Adipocyte (in vitro differentiated cells): ENCODE measurements at places on chromosomes 6 and 20.

GRCh38 chr6:165441181-165441580 is 131.8 kb upstream of the C6orf118 start:
- DNase-seq = no peak

- no peak for DNase-seq
Observed at GRCh38 chr6:41216616-41217015, 11.5 kb upstream of the TREML4 start.

GRCh38 chr6:116450185-116450710 is 10.9 kb upstream of the CALHM6 start:
- no peak for DNase-seq

DNA sequence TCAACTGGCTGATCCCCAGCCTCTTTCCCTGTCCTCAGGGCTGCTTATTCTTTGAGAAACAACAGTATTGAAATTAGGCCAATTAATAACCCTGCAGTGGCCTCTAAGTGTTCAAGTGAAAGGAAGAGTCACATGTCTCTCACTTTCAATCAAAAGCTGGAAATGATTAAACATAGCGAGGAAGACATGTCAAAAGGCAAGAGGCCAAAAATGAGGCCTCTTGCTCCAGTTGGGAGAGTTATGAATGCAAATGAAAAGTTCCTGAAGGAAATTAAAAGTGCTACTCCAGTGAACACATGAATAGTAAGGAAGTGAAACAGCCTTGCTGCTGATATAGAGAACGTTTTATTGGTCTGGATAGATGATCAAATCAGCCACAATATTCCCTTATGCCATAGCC is 131.5 kb downstream of the MACROD2 start:
- DNase-seq = no peak

DNA sequence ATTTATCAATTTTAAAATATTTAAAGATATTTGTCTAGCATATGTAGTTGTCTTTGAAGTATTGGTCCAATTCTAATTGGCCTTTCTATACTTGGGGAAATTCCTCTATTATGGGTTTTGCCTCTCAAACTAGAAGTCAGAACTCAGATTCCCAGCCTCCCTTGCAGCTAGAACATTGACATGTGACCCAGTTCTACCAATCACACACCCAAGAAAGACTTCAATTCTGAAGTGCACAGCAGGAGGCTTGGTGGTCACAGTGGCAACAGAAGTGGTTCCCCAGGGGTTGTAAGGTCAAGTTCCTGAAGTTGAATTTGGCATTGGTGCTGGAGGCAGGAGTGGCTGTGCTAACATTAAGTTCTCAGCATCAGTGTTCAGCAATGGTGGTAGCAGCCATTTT is 14.8 kb upstream of the FKBP5 start:
- DNase-seq = no peak

DNA sequence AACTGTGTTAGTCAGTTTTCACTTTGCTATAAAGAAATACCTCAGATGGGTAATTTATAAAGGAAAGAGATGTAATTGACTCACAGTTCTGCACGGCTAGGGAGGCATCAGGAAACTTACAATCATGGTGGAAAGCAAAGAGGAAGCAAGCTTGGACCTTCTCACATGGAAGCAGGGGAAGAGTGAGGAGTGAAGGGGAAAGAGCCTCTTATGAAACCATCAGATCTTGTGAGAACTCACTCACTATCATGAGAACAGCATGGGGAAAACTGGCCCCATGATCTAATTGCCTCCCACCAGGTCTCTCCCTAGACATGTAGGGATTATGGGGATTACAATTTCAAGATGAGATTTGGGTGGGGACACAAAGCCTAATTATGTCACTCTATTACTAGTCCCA is 41.3 kb upstream of the PLAGL1 start:
- no peak for DNase-seq

DNA sequence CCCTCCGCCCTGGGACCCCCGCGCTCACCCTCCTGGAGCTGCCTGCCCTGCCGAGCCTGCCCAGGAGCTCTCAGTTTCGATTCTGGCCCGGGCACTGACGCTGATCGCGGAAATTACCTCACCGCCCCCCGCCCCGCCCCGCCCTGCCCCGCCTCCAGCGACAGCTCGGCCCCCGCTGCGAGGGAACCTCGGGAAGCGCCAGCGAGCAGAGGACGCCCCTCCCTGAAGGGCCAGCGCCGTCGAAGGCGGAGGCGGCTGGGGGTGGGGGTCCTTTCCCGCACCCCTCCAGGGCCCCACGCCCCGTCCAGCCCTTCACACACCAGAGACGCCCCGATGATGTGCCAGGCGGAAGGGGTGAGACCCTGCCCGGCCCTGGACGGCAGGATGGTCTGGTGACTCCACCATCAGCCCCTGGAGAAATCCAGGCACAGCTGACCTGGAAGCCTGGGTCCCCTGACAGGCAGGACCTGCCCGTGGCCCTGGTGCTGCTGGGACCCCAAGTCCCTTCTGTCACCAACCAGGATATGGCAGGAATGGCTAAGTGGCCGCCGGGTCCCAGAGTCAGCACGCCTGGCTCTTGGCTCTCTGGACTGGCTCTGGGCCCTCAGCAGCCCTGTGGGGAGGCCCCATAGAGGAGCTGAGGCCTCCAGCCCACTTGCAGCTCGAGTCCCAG is at the start of gene HELZ2:
HELZ2 (minus strand) TSS at position 84 of the 673 bp plus-strand sequence. CDS start 1,854 bp downstream, outside the sequence.
- peak; percentile 91 for DNase-seq

- no peak for DNase-seq
Observed at GRCh38 chr20:52411611-52412010, 220.0 kb upstream of the ZFP64 start.

GRCh38 chr6:87939776-87940175 is 107.9 kb upstream of the SPACA1 start:
- DNase-seq = no peak

GRCh38 chr20:4873396-4873795 is 127.9 kb downstream of the SLC23A2 start:
- no peak for DNase-seq

- DNase-seq = peak; percentile 90
Observed at GRCh38 chr6:56890683-56891429, 64.1 kb upstream of the BEND6 start.

DNA sequence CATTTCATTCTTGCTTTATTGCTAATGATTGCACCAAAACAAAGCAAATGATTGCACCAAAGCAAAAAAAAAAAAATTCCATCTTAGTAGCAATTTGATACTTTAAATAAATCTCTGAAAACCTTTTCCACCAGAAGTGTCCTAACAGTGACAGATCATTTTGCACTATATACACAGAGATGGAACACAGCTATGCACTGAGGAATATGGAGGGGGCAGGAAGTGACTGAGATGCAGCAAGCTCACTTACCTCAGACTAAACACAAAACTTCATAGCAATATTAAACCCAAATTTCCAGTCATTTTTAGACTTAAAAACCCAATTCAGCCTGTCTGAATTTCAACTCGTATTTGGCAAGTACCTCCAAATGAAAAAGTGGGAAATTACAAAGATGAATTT is 41.2 kb downstream of the HIVEP2 start:
- peak; percentile 48 for DNase-seq

GRCh38 chr6:150568560-150568959 is 31.1 kb upstream of the PLEKHG1 start:
- DNase-seq = no peak

DNA sequence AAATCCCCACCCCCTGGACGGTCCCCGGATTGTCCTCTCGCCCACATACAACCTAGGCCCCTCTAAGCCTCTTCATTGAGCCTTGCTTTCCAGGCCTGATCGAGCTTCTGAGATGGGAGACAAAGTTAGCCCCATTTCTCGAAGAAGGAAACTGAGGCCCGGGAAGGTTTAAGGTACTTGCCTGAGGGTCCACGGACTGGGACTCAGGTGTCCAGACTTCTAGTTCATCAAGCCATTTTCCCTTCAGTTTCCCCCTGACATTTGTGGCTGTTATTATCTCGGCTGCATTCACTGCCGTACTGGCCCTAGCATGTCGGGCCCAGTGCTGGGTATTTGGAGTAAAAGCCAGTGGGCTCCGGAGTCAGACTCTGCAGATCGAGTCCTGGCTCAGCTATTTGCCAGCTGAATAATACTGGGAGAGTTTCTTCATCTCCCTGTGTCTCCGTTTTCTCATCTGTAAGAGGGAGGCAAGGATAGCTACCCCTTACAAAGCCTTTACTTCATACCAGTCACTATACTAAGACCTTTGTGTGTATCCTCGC is 633 bp downstream of the RPRD1B start:
- DNase-seq = peak; percentile 19

DNA sequence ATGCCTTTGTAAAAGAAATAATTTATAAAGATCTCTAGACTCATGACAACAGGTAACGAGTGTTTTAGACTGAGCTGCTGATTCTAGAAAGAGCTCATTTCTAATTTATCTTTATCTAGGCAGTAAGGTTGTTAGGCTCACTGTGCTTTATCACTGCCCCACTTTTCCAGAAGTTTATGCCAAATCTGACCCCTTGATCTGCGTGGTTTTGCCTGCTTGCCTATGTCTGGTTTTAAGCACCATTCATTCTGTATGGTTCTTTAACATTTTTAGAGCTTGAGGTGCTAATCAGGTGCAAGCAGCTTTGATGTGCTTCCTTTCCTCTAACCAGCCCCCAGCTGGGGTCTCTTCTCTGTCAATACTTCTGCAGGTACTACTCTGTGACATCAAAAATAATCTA is 49.7 kb upstream of the GCLC start:
- DNase-seq = no peak

DNA sequence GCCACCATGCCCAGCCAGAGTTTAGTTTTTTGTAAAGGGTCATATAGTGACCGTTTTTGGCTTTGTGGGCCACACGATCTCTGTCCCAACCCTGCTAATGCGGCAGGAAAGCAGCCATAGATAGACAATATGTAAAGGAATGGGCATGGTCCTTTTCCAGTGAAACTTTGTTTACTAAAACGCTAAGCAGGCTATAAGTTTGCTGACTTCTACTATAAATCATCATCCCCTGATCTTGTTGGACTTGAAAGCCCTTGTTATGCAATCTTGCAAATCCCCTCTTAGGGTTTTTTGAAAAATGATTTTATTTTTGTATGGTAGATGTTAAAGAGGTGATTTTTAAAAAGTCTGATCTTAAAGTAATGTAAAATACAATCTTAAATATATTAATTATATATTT is 63.6 kb downstream of the CBFA2T2 start:
- DNase-seq = no peak

GRCh38 chr20:2751347-2751877 is 49.0 kb downstream of the CPXM1 start:
- peak; percentile 47 for DNase-seq

- no peak for DNase-seq
Observed at GRCh38 chr6:104606361-104606760, 253.4 kb downstream of the HACE1 start.

GRCh38 chr6:5996714-5997419 is 9.9 kb downstream of the NRN1 start:
- peak; percentile 45 for DNase-seq

DNA sequence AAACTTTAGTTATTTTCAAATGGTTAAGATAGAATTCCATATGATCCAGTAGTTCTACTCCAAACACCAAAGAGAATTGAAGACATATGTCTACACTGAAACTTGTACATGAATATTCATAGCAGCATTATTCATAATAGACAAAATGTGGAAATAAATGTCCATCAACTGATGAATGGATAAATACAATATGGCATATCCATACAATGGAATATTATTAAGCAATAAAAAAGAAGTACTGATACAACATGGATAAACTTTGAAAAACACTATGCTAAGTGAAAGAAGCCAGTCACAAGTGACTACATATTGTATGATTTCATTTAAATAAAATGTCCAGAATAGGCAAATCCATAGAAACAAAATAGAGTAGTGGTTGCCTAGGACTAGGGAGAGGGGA is 33.6 kb upstream of the TRAF3IP2 start:
- DNase-seq = no peak

DNA sequence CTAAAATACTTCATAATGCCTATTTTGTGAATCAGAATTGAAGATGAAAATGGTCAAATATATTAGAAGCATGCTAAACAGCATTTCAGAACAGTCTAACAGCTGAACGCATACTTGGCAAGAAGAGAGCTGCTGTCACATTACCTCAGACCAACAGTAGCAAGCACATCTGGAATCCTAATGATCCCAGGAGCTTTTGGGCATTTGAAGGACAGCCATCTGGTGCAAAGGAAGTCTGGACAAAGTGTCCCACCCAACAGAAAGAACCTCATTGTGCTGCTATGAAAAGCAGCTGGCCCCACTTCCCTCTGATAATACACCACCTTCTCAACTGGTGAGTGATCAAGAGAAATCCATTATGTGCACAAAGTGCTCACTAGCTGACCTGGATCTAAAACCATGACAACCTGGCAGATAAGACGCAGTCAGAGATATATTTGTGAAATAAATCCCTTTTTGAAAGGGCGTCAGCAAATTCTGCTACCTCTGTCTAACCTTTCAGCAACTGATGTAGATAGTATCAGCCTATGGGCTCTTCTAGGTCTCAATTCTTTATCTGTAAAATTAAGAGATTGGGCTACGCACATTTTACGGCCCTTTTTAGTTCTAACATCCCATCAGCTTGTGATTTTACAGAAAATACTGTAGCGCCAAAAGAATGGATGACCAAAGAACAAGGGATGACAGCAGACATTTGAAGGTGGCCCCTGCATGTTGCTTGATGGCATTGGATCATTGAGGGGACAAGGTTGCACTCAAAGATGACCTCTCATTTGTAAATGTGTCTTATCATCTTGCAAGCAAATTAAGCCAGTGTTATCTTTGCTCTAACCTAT is 78.7 kb downstream of the SGK1 start:
- DNase-seq = no peak

- no peak for DNase-seq
Observed at GRCh38 chr6:33947916-33948594, 144.3 kb upstream of the MLN start.

DNA sequence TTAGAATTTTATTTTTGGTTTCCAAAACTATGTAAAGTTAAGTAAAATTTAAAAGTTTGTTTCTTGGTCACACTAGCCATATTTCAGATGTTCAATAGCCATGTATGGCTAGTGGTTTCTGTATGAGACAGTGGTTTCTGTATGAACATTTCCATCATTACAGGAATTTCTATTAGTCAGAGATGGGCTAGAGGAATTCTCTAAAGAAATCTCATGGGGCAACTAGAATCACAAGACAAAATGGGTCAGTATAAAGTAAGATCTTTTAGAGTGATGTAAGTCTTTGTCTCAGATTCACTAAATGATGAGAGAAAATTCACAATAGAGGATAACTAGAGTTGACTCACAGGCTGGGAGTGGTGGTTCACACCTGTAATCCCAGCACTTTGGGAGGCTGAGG is 149.0 kb downstream of the FUT9 start:
- no peak for DNase-seq

DNA sequence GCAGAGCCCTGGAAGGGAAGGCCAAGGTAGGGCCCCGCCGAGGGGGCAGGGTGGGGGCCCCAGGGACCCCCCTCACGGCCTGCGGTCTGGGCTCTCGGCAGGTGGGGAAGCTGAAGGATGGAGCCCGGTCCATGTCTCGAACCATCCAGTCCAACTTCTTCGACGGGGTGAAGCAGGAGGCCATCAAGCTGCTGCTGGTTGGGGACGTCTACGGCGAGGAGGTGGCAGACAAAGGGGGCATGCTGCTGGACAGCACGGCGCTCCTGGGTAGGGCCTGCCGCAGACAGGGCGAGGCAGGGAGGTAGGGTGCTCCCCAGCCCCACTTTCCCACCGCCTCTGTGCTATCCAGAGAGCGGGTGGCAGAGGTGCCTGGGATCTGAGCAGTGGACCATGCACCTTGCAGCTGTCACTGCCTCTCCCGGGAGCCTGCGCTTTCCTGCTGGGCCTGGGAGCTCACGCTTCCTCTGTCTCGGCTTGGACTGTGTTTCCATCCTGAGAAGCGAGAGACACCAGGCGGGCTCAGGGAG is 83.1 kb downstream of the SYNJ2 start:
- DNase-seq = no peak

- peak; percentile 43 for DNase-seq
Observed at GRCh38 chr6:129235167-129236000, 352.4 kb downstream of the LAMA2 start.

GRCh38 chr6:16438718-16439591 is 200.6 kb downstream of the GMPR start:
- peak; percentile 50 for DNase-seq
